GM20000 (cell line): ENCODE measurements at places on chromosomes 2 and 18.

DNA sequence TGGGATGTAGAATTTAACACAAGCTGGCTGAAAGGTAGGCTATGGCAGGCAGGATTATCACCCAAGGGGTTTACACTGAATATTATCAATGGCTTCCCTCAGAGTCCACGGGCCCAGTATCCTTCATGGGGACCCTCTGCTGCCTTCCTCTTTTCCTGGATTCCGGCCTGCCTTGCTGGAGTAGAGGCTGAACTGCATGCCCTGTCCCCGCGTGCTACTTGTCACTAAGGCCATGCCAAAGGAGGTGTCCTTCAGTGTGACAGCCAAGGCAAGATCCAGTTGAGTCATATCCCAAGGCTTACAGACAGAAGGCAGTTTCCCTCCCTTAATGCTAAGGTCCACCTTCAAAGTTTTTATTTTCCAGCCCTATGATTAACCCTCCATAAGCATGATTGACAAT lies 156.3 kb downstream of the CYP26B1 start:
- no peak for DNase-seq

- peak; percentile 78 for DNase-seq
These were observed 17.9 kb downstream of the CAPN10 start for GRCh38 chr2:240604291-240604938.

DNA sequence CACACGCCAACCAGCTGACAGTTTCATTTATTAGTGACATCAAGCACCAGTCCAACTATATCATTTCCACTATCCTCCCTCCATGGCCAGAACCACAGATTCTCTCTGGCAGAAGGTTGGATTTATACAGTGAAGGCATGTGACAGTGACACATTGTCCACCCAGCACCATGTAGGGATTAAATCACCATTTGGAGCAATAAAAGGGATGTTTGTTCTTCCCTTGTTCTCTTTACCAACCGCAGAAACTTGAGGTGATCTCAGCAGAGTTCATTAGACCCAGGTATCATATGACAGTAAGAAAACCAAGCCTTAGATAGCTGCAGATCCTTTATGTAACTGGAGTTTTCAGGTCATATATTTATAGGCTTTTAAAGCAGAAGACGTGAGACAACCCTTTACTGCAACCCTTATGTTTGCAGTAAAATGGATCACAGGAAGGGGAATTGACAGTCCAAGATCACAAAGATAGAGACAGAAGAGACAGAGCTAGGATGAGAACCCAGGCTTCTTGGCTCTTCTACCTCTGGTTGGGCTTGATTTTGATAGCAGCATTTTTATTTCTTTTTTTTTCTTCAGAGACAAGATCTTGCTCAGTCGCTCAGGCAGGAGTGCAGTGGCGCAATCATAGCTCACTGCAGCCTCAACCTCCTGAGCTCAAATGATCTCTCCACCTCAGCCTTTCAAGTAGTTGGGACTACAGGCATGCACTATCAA lies 80.1 kb downstream of the XDH start:
- no peak for DNase-seq

DNA sequence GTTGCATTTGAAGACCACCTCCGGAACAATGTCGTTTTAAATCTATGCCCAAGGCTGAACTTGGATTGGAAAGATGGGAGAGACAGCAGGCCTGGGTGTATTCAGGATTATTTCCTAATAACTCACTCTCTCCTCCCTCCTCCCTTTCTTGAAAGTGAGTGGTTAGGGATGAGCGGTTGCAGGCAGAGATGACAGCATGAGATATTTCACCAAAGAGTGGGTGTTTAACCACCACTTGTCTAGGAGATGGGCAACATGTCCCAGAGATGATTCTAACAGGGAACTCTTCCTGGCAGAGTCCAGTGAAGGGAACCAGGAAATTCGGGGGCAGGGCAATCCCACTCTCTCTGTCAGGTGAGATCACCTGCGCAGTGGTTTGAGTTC lies 123.2 kb downstream of the KCTD1 start:
- no peak for DNase-seq

- no peak for DNase-seq
These were observed 12.8 kb upstream of the MAP3K20 start for GRCh38 chr2:173062801-173063200.

- DNase-seq: no peak
These were observed 94.2 kb downstream of the SLC8A1 start for GRCh38 chr2:40357667-40358066.

GRCh38 chr2:84375020-84375419 lies 84.1 kb downstream of the SUCLG1 start:
- no peak for DNase-seq

DNA sequence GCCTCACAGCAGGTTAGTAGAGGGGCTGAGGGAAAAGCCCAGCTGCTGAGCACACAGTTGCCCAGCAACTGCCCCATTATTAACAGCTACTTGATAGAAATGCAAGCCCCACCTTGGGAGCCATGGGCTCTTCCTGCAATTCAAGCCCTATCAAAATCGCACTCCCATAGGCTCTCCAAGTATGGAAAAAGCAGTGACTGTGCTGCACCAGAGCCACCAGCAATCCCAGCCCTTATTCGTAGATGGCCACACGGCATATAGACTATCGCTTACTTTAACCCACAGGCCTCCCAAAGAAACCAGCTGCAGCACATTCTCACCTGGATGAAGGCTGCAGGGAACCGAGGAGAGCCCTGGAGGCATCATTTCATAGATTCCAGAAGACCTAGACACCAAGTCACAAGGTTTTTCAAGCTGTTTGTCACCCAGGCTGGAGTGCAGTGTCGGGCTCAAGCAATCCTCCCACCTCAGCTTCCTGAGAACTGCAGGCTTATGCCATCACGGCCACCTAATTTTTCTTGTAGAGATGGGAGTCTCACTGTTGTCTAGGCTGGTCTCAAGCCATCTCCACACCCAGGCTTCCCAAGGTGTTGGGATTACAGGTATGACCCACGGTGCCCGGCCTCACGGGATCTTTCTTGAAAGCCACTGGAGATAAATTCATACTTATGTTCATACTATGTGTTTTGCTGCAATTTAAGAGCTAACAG lies 11.3 kb downstream of the NCL start:
- DNase-seq: no peak

GRCh38 chr18:45528712-45529336 lies 86.5 kb upstream of the SLC14A2 start:
- DNase-seq: no peak

DNA sequence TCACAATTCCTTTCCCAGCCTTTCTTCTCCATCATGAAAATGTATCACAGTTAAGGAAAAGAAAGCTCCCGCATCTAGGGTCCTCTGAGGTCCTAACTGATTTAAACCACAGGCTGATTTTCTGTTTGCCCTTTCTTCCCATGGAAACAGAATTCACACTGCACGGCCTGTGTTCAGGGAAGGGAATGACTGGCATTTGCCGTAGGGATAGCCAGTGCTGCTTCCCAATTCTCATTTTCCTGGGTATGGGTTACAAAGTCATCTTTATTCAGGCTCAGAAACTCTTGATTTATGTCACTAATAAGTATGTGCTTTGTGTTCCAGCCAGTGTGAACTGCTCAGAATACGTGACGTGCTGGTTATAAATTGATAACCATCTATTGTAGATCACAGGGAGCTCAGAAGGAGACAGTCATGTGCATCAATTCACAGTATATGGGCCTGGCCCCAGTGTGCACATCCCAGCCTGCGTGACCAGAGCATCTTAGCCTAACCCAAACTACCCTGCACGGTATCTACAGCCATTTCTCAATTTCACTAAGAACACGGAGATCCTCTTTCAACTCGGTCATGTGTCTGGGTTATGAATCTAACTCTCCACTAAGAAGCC lies 163.3 kb downstream of the LRRC30 start:
- DNase-seq: no peak

DNA sequence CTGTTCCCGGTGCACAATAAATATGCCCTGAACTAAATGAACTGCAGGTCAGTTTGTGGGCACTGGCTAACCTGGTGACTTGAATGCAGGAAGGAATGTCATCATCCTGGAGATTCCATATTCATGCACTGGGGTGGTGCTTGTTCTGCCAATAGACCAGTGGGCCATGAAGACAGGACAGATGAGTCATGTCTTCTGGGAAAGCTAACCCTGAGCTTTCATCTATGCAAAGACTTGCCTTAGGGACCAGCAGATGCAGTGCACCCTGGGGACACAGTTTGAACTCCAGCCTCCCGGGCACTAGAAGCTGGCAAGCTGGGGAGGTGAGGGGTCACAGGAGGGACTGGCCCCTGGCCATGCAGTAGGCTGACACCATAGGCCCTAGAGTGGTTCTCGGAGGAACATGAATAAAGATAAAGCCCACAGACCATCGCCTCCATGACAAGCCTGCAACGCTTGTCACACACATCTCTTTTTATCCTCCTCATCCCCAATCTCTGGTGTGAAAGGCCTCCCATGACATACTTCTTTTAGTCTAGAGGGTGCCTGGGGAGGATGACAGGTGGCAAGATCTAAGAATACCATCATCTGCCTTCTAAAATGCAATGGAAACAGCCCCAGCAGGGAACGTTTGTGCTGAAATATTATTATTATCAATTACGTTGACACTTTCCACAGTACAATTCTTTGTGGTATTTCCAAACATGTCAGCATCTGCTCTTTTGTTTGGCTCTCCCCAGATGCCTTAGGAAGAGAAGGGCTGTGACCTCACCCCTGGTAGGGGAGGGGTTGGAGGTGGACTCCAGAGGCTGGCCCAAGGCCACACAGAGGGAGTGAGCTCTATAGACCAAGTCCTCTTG lies 267.4 kb upstream of the RAB6C start:
- DNase-seq: no peak

- no peak for DNase-seq
These were observed 1.6 kb upstream of the PLA2R1 start for GRCh38 chr2:160063879-160064612.

DNA sequence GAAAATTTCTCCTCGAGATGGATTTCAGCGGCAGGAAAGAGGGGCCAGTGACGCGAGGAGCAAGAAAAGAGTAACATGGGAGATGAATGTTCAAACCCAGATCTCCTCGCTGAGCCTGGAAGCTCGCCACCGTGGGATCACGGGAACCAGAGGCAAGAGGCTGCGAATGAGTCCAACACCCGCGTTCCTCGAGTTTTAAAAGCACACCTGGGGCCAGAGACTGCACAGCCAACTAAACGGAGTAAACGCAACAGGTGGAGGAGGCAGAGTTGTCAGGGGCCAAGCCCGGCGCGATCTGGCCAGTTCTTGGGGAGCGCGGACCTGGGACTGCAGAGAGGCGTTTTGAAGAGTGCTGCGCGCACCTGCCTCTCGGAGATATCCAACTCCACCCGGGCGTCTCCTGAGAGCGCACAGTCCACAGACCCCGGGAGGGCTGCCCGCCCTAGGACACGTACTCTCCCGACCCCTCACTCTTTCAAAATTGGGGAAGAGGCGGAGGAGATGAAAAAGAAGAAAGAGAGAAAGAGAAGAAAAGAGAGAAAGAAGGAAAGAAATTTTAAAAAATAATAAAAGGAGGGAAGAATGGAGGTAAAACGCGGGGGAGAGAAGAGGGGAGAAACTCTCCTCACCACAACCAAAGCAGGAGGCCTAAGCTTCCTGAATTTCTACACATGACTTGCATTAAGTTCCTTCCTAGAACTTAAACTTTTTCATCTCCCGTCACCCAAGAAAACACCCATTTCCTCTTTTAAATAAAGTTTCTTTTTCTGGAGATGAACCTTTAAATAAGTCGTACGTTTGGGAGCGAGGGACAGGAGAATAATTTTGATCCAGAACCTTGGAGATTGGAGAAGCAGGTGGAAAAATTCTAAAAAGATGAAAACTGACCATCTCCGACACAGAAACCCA lies 5.3 kb upstream of the PAX3 start:
- no peak for DNase-seq

- no peak for DNase-seq
These were observed 55.5 kb downstream of the SEPTIN10 start for GRCh38 chr2:109558076-109558882.

- DNase-seq: no peak
These were observed 99.3 kb downstream of the ASB1 start for GRCh38 chr2:238525990-238526389.

GRCh38 chr18:23939896-23940295 lies 74.7 kb upstream of the TTC39C start:
- no peak for DNase-seq

DNA sequence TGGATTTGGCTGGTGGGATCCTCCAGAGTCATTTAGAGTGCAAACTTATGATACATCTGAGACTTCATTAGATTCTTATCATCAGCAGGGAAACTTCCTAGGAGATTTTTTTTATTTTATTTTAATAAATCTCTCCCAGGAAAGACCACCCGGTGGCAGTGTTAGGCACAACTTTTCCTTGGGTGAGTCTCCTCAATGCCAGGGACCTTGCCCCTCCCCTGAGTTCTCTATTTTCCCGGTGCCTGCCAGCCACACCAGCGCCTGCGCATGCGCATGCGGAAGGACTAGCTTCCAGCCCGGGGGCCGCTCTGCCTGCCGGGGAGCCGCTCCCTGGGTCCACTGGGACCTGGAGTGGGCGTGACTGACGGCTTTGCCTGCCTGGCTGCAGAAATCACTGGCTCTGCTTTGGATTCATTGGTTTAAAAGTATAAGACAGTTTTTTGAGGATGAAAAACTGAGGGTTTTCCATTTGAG lies 86.6 kb downstream of the TMEM182 start:
- DNase-seq: peak; percentile 12

GRCh38 chr2:72785517-72785916 lies 40.3 kb downstream of the EXOC6B start:
- DNase-seq: no peak

GRCh38 chr2:173935305-173935704 lies 29.9 kb downstream of the SP3 start:
- DNase-seq: no peak

DNA sequence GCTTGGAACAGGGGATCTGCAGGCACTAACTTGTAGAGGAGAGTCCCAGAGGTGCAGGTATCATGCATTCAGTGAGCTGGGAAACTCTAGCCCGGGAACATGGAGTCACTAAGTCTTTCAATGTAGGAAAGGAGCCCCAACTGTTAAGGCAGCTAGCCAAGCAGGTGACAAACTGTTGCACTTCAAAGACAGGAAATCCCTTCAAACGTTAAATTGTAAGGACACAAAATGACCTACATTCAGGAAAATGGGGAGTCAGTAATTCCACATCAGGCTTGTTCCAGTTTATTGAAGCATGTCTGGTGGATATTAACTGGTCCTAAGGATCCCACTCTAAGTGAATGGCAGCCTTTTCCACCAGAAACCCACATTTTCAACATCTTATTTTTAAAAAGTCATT lies 364.5 kb downstream of the MTX2 start:
- DNase-seq: no peak

GRCh38 chr2:75641587-75641986 lies 5.0 kb upstream of the MRPL19 start:
- DNase-seq: no peak

DNA sequence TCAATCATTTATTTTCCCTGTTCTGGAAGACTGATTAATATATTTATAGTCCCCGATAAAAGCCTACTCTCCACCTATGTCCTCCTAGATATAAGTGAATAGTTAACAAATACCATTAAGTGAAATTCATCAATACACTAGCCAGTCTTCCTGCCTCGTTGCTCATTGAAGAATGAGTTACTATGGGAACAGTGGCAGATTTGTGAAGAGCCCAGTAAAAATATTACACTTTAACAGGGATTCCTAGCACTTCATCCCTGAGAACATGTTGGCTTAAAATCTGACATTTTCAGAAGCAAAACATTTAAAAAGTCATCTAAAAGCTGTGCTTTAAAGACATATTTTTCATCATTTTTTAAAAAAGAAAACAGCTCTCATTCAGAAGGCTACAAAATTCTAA lies 848.7 kb upstream of the NXPH2 start:
- no peak for DNase-seq

- DNase-seq: no peak
These were observed 255.3 kb upstream of the SIX2 start for GRCh38 chr2:45264227-45265225.
